ENCODE measurements at places on chromosomes 2 and 18.
A peak's percentile ranks its signal among the peaks of the same experiment; 100 is the strongest.

DNA sequence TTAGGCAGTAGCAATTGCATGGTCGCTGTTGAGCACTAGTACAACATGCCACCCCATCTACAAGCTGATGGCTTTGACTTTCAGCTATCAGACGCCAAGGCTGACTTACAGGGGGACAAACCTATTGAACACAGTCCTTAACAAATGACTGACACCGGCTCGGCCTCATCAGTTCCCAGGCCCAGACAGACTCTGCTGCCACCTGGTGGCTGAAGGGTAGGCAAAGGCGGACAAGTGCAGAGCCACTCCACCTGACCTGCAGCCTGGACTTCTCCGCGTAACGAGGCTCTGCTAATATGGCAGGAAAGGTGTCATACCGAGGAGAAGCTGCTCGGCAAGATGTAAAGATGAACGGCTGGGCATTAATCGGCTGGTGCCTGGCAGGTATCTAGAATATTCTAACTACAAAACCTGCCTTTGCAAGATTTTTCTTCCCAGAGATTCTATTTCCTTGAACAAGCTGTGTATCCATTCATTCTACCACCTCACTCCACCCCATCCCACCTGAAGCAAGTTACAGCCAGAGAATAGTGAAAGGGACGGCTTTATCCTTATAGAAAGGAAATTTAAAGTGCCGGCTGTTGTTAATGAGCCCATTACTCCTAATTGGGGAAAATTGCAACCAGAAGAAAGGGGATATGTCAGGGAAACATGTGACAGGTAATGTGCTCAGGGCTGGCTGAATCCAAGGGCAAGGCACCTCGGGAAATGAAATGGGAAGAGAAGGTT, 67.4 kb downstream of the STEAP3 start:
- no peaks in the 10 kb centered on the region for H3K36me3 ChIP-seq
- DNase-seq, result peak; percentile 37
- H3K4me1 ChIP-seq, result peaks cover 7% of the 10 kb centered on the region
- no peak overlapping the region for H3K27ac ChIP-seq
- H3K27me3 ChIP-seq, result no peaks in the 10 kb centered on the region

GRCh38 chr2:145194673-145195072, 674.8 kb upstream of the ZEB2 start:
- no peak for DNase-seq
- H3K36me3 ChIP-seq, result peaks cover under 1% of the 10 kb centered on the region

DNA sequence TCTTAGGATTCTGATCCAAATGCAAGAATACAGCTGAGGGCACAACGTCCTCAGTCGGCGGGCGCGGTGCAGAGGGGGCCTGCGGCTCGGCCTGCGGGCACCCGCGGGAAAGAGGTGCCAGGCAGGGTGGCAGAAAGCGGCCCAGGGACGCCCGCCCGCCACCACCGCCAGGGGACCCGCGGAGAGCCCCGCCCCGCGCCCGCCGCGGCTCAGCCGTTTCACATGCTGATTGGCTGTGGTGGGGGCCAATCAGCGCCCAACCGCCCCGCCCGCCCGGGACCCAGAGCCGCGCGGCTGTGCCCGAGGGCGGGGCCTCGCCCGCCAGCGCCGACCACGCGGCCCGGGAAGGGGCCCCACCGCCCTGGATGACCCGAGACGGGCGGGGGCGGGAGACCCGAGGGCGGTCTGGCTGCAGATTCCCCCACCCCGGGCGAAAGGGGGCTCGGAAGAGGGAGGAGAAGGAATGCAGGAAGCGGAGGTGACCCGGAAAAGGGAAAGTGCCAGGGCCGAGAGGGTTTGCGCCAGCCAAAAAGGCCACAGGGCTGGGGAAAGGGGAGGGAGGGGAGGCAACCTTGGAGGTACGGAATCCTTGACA, 8.0 kb downstream of the IRS1 start:
- no peaks in the 10 kb centered on the region for H3K27me3 ChIP-seq
- H3K36me3 ChIP-seq, result no peaks in the 10 kb centered on the region
- H3K27ac ChIP-seq, result peak overlapping the region; percentile 99
- peak overlapping the region; percentile 97 for H3K4me3 ChIP-seq

GRCh38 chr2:150487537-150488429, at the start of gene RND3:
Gene RND3, minus strand, starts transcription at chr2:150487667. Its CDS starts 250 bp downstream, at chr2:150487417.
- H3K4me3 ChIP-seq, result no peak within 1 kb of the TSS
- no peak for DNase-seq
- H3K4me1 ChIP-seq, result peaks cover 7% of the 10 kb centered on the region
- peaks cover 64% of the 10 kb centered on the region for H3K27me3 ChIP-seq
- peak within 1 kb of the TSS; percentile 49 for H3K27ac ChIP-seq

- peaks cover 4% of the 10 kb centered on the region for H3K36me3 ChIP-seq
- no peak for DNase-seq
- H3K4me3 ChIP-seq, result no peak overlapping the region
- no peaks in the 10 kb centered on the region for H3K4me1 ChIP-seq
These were observed 558.2 kb upstream of the PKDCC start for GRCh38 chr2:41489638-41490037.

DNA sequence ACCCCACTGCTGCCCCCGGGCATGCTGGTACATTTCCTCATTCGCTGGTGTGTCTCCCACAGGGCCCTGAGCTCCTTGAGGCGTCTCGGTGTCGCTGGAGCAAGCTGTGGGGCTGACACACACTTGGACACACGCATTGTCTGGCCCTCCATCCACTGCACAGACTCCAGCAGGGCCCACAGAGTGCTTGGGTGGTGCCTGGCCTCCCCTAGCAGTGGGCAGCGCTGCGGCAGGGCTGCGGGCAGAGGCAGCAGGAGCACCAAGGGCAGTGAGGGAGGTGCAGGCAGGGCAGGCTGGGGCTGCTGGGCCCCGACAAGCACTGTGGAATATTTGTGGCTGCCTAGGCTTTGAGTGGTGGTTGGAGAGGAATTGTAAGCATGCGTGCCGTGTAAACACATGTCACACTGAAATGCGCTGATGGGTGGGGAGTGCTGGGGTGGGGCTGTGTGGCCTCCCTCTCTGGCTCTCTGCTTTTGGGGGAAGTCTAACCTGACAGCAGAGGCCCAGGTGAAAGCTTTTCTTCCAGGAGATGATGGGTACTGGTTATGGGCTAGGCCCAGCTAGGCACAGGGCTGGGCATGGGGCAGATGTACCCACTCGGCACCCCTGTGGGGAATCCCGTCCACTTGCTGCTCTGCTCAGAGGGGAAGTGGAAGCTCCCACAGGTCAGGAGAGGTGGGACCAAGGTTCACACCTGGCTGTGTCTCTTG, 55.5 kb upstream of the HS6ST1 start:
- DNase-seq, result no peak
- no peak overlapping the region for H3K27ac ChIP-seq
- H3K27me3 ChIP-seq, result no peaks in the 10 kb centered on the region
- no peak overlapping the region for H3K4me3 ChIP-seq

DNA sequence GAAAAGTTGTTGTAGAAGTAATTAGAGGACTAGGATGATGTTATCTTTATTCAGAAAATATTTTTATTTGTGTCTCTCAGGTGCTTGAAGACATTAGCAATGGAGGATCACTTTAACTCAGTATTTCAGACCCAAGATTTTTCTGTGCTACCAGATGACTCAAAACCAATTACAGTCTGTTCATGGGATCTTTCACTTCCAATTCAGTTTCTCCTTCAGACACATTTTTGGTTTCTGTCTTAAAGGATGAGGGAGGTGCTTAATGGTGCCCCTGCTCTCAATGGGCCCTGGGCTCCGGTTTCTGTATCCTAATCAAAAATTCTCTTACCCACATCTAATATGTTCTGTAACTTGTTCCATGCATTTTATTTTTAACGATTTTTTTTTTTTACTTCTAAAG, 53.7 kb upstream of the HDAC4 start:
- peaks cover 16% of the 10 kb centered on the region for H3K36me3 ChIP-seq
- no peaks in the 10 kb centered on the region for H3K4me1 ChIP-seq
- no peak overlapping the region for H3K4me3 ChIP-seq
- DNase-seq, result no peak

- H3K27ac ChIP-seq, result no peak overlapping the region
- H3K36me3 ChIP-seq, result no peaks in the 10 kb centered on the region
- peaks cover 4% of the 10 kb centered on the region for H3K27me3 ChIP-seq
- no peak for DNase-seq
These were observed 24.3 kb downstream of the UPP2 start for GRCh38 chr2:158125756-158126498.

- no peak overlapping the region for H3K4me3 ChIP-seq
- DNase-seq, result no peak
- no peaks in the 10 kb centered on the region for H3K36me3 ChIP-seq
These were observed 730.9 kb upstream of the ID2 start for GRCh38 chr2:7951001-7951400.
